ACHN (cell line): ENCODE measurements at places on chromosomes 6 and 20.

GRCh38 chr6:83605517-83605916 is 93.2 kb downstream of the PRSS35 start:
- no peak for DNase-seq

- DNase-seq, result no peak
Observed at GRCh38 chr6:100366419-100366818, 98.3 kb downstream of the SIM1 start.

- peak; percentile 4 for DNase-seq
Observed at GRCh38 chr6:104281370-104281769, 578.3 kb downstream of the HACE1 start.

DNA sequence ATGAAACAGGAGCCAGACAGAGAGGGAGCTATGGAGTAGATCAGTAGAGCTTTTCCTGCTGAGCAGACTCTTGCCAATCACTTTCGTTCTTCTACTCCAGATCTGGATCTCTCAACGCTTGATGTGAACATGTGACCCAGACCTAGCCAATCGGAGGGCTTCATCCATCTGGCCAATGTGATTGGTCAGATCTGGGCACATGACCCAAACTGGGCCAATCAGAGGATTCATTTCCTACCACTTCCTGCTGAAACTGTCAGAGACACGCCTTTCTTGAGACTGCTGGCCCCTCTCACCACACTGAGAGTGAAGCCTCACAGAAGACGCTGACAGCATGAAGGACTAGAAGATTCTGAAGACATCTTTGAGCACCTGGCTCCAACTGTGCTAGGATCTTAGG is 44.2 kb upstream of the ZMYND8 start:
- DNase-seq, result peak; percentile 5

DNA sequence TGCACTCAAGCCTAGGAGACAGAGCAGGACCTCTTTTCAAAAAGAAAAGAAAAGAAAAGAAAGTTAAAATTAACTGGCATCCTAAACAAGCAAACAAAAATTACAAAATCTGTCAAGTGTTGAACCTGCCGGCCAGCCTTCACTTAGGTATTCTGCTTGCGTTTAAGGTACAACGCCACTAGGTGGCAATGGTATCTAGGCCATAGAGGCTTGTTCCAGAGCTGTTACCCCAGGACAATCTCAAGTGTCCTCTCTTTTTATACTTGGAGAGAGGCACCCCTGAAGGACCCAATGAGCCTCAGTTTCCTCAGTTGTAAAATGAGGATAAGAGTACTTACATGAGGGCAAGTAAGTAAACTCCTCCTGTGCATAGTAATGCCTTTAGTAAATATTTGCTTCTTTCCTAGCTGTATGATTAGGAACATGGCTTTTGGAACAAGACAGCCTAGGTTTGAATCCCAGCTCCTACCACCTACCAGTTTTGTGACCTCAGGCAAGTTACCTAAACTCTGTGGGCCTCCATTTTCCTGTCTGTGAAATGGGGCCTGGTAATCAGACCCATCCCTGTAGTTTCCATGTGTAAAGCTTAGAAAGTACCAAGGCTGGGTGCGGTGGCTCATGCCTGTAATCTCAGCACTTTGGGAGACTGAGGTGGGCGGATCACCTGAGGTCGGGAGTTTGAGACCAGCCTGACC is 5.8 kb upstream of the PACSIN1 start:
- DNase-seq, result peak; percentile 57
